ENCODE measurements at places on chromosomes 3 and 15. TPM values are rescaled to one million over a fixed set of nuclear protein-coding genes. Genes with fewer than 3 reads are reported as not detected.

DNA sequence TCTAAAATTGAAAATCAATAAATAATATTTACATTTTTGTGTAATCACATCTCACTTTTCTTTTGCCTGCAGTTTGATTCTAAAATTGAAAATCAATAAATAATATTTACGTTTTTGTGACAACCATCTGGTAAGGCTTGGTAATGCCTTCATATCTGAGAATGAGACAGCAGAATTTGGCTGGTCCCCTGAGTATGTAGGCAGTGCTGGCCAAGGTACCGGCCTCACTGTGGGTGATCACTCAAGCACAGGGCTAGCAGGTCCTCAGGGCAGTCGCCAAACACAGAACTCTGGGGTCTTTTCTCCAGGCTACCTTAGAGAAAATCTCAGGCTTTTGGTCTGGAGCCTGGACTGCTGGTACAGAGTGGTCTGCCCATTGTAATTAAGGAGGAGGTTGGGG, 26.2 kb downstream of the RTP3 start:
- DNase-seq: no peak

ENTPD3 gene
- not detected for total RNA-seq

DNA sequence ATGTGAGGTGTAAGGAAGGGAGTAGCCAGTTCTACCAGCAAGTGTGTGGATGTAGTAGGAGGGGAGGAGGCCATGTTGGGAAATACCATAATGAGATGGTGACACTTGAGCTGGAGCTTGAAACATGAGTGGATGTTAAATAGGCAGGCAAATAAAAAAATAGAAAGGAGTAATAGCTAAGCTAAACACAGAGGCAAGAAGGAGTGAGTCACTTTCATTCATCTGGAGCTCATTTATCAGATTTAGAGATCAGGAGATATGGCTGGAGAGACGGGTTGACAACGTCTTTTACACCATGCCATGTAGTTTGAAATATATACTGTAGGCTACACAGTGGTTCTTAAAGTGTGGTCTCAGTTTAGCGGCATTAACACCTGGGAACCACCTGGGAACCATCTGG, 390.5 kb downstream of the DIPK2A start:
- no peak for DNase-seq

MCTP2 gene
- total RNA-seq: 18.1 TPM

MESP1 gene
- 2.7 TPM for total RNA-seq

Data from activated T-cell treated with anti-CD3 and anti-CD28 coated beads, Interleukin-2, amount 50 U/mL, for 4 hours (primary cell).